ENCODE measurements at places on chromosomes 11 and 22.

- no peak for DNase-seq
These were observed 80.8 kb downstream of the IGLL5 start for GRCh38 chr22:22968366-22968765.

- DNase-seq: no peak
These were observed 26.9 kb downstream of the MRPL16 start for GRCh38 chr11:59783632-59784090.

- no peak for DNase-seq
These were observed 164.7 kb downstream of the DSCAML1 start for GRCh38 chr11:117632306-117632705.

DNA sequence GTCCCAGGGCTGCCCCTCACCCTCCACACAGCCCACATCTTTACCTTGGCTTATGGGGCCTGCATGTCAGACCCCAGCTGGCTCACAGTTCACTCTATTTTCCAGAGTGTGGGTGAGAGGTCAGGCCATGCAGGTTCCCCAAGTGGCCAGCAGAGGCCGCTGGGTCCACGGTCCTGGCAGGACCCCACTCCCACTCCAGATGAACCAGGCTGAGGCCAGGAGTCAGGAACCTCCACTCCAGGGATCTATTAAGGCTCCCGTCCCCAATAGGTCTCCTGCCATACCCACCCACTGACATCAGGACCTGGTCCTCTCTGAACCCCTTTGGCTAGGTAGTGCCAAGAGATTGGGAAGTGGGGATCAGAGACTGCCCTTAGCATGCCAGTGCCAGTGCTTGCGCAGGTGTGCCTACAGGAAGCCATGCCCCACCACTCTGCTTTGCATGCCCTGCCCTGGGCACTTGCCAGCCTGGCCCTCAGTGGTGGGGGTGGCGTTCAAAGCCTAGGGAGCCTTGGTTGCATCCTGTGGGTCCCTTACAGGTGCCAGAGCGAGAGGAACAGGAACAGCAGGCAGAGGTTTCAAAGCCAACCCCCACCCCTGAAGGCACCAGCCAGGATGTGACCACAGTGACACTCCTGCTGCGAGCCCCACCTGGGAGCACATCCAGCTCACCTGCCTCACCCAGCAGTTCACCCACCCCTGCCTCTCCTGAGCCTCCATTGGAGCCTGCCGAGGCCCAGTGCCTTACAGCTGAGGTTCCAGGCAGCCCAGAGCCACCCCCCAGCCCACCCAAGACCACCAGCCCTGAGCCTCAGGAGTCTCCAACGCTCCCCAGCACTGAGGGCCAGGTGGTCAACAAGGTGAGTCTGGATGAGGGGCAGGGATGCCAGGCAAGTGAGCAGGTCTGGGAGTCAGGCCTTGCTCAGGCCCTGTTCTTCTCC lies 8.3 kb downstream of the SMTN start:
- peak; percentile 59 for DNase-seq

DNA sequence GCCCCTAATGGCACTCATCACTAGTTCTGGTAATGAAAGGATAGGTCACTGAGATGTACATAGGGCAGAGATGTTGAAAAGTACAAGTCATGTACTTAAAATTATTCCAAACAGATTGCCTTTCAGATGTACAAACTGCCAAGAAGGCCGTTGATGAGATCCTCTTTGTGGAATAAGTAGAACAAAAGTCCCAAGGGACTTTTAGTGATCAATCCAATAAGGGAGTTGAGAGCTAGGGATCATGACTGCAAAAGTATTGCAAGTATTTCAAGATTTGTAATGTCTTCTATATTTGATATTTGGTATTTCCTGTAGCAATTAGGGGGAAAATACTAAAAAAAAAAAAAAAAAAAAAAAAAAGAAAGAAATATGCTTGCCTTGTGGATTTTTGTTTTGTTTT lies 82.2 kb downstream of the ATG16L2 start:
- DNase-seq: no peak

DNA sequence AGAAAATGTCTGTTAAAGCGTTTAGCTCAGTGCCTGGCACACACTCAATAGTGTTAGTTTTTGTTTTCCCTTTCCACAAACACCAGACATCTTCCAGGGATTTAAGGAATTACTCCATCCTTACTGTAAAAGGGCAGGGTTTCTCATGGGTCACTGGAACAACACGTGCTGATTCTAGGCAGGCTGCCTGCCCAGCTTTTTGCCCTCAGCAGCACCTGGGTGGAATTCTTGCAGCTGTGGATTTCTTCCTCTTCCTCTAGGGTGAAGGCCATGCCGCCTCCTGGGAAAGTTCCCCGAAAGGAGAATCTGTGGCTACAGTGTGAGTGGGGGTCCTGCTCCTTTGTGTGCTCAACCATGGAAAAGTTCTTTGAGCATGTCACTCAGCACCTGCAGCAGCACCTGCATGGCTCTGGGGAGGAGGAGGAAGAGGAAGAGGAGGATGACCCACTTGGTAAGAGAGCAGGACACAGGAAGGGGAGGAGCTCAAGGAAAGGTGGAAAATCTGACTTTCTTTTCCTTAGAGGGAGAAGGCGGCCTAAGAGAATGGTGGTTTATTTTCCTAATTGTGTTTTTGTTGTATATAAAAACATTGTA lies 5.4 kb downstream of the HINFP start:
- DNase-seq: peak; percentile 26

GRCh38 chr11:102990145-102990544 lies 34.6 kb upstream of the MMP13 start:
- DNase-seq: no peak

DNA sequence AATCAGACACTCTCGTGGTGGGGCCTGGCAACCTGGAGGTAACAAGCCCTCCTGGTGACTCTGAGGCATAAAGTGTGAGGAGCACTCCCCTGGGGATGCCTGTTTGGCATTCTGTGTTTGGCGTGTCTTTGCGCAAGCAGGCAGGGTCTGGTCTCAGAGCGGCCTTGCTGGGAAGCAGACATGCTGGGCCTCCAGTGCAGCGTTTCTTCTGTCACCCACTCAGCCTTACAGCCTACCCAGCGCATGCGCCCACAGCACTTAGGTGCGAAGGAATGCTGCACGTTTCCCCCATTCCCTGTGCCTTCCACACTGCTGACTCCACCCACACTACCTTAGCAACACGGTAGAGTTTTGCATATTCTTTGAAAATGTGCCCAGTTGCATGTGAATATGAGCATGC lies 7.4 kb upstream of the CXCR5 start:
- DNase-seq: no peak

- DNase-seq: no peak
These were observed 601.0 kb upstream of the RAG2 start for GRCh38 chr11:37199082-37199481.

- DNase-seq: no peak
These were observed 30.9 kb upstream of the GRAMD4 start for GRCh38 chr22:46589141-46589748.

- DNase-seq: no peak
These were observed 22.5 kb upstream of the WNT7B start for GRCh38 chr22:45999379-45999971.
